Activated naive CD8-positive, alpha-beta T cell treated with anti-CD3 and anti-CD28 coated beads, Interleukin-2, amount 50 U/mL, for 24 hours (primary cell): ENCODE measurements at places on chromosomes 2 and 18.

DNA sequence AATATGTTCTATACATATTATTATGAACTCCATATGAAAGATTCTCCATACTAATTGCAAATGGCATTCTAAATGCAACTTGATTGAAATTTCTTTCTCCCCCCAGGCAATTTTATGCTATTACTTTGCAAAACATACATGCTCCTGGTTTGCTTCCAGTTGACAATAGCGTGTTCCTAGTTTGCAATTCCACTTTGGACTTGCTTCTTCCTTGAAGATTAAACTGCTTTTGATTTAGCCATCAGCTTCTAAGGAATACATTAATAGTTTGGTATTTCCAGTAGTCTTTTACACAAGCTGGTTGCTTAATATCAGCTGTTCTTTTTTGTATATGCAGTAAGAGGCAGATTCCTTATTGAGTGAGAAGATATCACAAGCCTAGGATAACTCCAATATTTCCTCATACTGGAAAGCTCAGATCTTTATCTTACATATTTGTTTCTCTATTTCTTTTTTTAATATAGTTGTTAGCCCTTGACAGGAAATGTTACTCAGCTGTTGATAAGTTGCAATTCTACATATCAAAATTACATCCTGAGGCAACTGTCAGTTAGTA lies 1941.7 kb upstream of the LRRTM1 start:
- no peak overlapping the region for H3K27ac ChIP-seq
- H3K27me3 ChIP-seq, result no peaks in the 10 kb centered on the region
- H3K4me1 ChIP-seq, result no peaks in the 10 kb centered on the region
- DNase-seq, result no peak
- H3K36me3 ChIP-seq, result no peaks in the 10 kb centered on the region
- no peak overlapping the region for H3K4me3 ChIP-seq

- no peaks in the 10 kb centered on the region for H3K27me3 ChIP-seq
- peak overlapping the region; percentile 83 for H3K27ac ChIP-seq
- DNase-seq, result peak; percentile 12
- peaks cover 16% of the 10 kb centered on the region for H3K4me1 ChIP-seq
Measured at GRCh38 chr18:12774982-12775381, 72.1 kb downstream of the PSMG2 start.

GRCh38 chr2:55771612-55772011 lies 78.0 kb upstream of the PNPT1 start:
- no peak overlapping the region for H3K27ac ChIP-seq
- H3K27me3 ChIP-seq, result peaks cover 7% of the 10 kb centered on the region
- H3K36me3 ChIP-seq, result no peaks in the 10 kb centered on the region
- H3K4me1 ChIP-seq, result no peaks in the 10 kb centered on the region
- no peak overlapping the region for H3K4me3 ChIP-seq

DNA sequence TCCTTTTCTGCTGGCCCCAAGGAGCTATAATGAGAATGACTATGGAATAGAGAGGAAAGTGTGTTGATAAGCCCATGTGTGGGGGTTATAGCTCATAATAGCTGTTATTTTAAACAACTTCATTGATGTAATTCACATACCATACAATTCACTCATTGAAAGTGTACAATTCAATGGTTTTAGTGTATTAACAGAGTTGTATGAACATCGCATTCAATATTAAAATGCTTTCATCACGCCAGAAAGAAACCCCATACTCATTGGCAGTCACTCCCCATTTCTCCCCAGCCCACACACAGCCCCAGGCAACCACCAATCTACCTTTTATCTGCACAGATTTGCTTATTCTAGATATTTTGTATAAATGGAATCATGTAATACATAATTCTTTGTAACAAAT lies 139.6 kb upstream of the CYP1B1 start:
- H3K27me3 ChIP-seq, result peaks cover 23% of the 10 kb centered on the region
- H3K4me1 ChIP-seq, result peaks cover 6% of the 10 kb centered on the region
- H3K27ac ChIP-seq, result no peak overlapping the region
- H3K4me3 ChIP-seq, result no peak overlapping the region

- H3K36me3 ChIP-seq, result peaks cover 35% of the 10 kb centered on the region
- no peak overlapping the region for H3K27ac ChIP-seq
Measured at GRCh38 chr2:111167076-111167862, 46.6 kb downstream of the BCL2L11 start.

DNA sequence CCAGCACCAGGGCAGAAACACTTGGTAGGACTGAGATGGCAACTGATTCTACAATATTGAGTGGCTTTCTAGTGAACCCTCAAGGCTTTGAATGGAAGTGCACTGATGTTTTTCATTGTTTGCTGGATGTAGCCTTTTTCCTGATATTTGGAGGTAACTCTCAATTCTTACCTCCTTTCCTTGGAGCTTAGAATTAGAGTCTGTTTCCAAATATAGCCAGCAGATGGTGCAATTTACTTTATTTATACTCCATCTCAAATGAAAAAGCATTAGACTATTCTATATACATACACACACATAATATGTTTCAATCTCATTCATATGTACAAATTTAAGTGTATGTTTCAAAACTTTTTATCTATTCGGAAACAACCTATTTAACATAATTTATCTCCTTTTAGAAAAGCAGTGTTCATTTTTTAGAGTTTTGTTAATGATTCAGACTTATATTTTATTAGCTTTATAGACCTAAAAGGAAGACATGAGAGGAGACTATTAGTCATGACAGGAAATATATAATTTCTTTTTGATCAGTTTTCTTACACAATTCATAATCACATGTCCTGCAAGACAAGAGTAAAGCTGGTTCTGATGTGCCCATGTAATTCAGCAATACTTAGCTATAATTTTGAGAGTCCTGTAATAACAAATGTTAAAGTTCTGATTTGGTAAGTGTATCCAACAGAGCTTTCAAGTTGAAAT lies 124.8 kb downstream of the NUP35 start:
- H3K27ac ChIP-seq, result no peak overlapping the region
- H3K36me3 ChIP-seq, result no peaks in the 10 kb centered on the region
- H3K4me3 ChIP-seq, result no peak overlapping the region
- H3K27me3 ChIP-seq, result no peaks in the 10 kb centered on the region
- no peak for DNase-seq
